Hematopoietic multipotent progenitor cell treated with erythropoietin and hydrocortisone succinate and interleukin-3 and kit ligand, for 6 days (in vitro differentiated cells): ENCODE measurements at places on chromosomes 6 and 20.
A peak's percentile ranks its signal among the peaks of the same experiment; 100 is the strongest.

GRCh38 chr6:26243752-26244151, 121.2 kb upstream of the BTN3A2 start:
- DNase-seq, result no peak

DNA sequence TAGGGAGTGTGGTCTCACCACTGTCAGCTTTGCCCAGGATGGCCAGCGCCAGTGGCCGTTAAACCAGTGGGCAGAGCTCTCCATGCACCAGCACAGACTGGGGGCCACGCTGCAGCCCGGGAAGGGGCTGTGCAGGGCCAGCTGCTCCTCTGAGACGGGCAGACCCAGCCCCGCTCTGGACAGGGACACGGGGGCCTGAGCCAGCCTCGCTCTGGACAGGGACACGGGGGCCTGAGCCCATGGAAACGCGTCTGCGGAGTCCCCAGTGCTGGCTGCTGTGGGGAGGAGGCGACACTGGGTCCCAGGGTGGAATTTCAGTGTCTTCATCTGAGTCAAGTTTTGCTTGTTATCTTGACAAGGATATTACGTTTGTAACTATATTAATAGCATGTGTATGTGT, 402.7 kb downstream of the CDH4 start:
- DNase-seq, result no peak

DNA sequence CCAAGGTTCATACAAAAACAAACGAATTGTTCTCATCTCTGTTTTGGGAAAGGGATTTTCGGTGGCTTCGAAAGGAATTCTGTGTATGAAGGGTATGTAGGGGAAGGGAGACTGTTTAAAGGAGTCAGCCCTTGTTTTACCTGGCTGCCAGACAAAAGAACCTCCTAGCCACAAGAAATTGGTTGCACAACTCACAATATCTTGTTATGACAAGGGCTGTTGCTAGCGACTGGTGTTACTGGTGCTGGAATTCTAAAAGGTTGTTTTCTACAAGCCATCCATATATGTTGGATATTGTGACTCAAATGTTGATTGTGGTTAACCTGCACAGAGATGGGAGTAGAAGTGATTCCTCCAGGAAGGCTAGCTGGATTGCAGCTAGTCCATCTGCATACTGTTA, 34.6 kb upstream of the CITED2 start:
- no peak for DNase-seq

GRCh38 chr6:15715060-15715459, 52.2 kb upstream of the DTNBP1 start:
- no peak for DNase-seq

- no peak for DNase-seq
These were observed 9.2 kb upstream of the SIRPD start for GRCh38 chr20:1566701-1567100.

DNA sequence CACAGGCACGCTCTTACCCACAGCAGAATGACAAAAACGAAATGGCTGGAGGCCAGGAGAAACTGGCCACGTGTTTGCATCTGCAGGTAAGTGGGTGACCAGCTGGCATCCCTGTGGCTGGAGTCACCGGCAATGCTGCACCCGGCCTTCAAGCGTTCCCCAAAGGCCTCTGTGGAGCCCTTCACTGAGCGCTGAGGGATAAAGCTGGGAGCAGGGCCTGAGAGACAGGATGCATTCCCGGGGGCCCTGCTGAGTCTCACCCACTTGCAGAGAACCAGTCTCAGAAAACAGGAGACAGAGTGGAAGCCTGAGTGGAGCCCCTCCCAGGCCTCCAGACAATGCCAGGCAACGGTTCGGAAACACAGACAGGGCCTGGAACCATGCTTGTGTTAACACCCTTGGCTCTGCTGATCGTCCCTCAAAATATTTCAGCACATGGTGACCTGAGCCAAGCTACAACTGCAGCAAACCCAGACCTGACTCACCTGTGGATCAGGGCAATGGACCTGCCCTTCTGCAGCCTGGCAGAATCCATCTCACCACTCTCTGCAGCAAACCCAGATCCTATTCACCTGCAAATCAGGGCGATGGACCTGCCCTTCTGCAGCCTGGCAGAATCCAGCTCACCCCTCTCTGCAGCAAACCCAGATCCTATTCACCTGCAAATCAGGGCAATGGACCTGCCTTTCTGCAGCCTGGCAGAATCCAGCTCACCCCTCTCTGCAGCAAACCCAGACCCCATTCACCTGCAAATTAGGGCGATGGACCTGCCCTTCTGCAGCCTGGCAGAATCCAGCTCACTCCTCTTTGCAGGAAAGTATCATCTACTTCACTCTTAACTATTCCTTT, 39.8 kb downstream of the TBXT start:
- DNase-seq, result no peak

GRCh38 chr20:9068233-9068801, 570 bp upstream of the PLCB4 start:
- DNase-seq, result peak; percentile 56

DNA sequence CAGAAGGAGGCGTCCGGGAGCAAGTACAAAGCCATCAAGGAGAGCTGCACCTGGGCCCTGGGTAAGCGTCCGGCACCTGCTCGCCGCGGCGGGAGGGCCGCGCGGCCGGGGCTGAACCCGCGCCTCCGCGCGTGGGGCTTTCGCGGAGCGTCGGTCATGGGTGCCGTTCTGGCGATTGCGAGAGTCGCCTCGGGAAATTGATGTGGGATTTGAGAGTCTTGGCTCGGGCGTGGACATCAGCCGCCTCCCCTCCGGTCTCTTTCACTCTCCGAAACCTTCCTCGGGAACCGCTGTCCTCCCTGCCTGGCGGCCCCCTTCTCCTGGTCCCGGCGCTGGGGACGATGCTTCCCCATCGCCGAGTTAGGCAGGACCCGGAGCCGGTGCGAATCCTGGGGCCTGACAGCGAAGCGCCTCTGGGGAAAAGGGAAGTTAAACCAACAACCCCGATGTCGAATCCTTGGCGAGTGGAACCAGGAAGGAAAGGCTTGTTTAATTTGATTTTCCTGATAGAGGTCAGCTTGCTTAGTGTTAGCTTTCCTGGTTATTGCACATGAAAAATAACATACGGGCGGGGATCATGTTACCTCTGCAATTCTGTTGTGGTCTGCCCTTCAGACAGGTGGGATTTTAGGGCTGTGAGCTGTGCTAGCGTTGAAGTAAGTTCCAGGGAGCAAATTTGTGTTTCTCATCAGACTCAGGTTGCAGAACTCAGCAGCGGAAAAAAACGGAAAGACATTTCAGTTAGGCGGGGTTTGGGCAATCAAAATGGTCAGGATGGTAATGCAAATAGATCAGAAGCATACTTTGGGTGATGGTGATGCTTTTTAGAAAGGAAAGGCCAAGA, 594 bp downstream of the ARFGEF3 start:
- no peak for DNase-seq

GRCh38 chr20:53212018-53212417, 239.9 kb downstream of the TSHZ2 start:
- DNase-seq, result no peak

GRCh38 chr6:24949020-24949569, 13.3 kb upstream of the RIPOR2 start:
- DNase-seq, result peak; percentile 54

DNA sequence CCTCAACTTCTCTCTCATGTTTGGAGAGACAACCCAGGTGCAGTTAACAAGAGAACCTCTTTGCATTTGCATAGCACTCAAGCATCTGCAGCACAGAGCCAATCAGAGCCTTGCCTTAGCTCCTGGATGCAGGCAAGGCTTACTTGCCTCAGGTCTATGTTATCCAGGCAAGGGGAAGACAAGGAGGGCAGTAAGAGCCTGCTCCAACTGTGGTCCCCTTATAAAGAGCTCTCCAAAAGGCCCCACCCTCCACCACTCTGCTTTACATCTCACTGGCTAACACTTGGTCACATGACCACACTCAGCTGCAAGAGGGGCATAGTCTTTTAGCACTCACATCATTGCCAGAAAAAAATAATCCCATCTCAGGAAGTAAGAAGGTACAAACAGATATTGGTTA, 540.0 kb downstream of the PTPRT start:
- no peak for DNase-seq

DNA sequence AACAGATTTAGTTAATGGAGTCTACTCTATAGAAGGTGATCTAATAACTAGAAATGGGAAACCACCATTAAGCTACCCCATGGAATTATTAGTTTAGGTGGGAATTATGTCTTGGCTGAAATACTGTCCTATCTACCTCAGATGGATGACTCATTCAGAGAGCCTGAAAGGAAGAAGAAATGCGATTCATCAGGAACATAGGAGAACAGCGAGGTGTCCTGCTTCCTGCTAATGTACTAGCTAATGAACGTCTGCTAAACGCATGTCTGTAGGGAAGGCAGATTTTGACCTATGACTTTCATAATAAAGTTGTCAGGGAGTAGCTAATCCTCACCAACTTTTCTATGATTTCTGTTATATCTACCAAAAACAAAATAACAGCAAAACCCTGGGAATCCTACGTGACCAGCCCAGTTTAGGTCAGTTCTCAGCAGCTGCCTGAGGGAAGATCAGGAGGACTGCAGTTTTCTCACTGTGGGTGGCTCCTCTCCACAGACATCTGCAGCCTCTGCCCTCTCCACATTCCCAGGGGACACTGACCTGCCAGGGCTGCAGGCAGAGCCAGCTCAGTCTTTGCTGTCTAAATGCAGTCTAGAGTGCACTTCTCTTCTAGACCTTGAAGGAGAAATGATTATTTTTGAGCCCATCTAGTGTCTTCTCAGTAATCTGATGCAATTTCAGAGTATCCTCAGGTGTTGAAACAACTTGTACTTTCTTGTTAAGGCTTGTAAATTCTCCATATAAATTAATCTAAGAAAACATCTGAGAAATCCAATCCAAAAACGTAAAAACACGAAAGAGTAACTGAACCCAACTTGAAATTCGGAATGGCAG, 18.1 kb upstream of the SFT2D1 start:
- DNase-seq, result peak; percentile 48

DNA sequence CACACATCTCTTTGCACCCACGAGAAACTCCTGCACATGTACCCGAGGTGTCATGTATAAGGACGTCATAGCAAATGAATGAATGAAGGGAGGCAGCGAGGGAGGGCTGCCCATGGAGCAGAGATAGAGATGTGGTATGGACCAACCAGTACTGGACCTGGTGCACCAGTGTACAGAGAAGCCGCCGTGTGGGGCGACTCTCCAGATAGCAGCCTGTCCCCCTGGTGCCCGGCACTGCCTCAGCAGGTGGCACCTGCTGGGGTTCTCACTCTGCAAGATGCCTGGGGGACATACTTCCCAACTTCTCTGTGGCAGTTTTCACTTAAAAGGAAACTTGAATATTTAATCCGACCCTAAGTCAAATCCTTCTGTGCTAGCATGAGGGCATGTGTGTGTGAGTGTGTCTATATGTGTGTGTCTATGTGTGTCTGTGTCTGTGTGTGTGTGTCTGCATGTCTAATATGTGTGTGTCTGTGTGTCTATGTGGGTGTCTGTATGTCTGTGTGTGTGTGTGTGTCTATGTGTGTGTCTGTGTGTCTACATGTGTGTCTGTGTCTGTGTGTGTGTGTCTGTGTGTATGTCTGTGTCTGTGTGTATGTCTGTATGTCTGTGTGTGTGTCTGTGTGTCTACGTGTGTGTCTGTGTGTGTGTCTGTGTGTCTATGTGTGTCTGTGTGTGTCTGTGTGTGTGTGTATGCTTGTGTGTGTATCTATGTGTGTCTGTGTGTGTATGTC, 132.0 kb downstream of the RNASET2 start:
- DNase-seq, result no peak

DNA sequence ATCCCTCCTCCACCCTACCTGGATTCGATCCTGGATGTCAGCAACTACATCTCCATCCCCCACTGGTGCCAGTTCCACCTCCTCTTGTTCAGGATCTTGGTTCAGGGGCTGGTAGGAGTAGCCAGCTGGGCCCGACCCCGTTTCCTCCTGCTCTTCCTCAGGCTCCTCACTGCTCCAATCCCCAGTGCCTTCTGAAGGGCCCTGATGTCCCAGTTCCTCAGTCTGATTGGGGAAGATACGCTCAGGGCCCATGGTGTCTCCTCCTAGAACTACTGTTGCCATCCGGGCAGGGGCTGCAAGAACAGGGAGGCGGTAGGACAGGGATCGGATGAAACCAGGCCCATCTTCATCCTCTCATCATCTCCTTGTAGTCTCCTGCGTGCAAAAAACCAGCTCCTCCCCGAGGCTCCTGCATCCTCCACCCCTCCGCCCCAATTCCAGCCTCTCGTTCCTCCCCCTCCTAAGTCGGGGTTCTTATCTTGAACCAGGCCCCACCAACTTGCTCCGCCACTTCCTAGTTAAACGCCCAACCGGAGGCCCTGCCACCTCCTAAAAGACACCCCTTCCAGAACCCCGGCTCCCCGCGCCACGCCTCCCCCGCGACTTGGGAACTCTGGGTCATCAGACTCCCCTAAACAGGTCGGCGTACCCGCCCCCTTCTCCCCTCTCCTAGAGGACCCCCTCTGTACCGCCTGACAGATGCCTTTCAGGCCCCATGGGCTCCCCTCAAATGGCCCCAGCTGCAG, 476 bp downstream of the MEA1 start:
- peak; percentile 92 for DNase-seq

- DNase-seq, result no peak
These were observed 7.2 kb downstream of the SOBP start for GRCh38 chr6:107496892-107497684.

GRCh38 chr6:2716936-2717700, 33.6 kb downstream of the MYLK4 start:
- no peak for DNase-seq
